ENCODE measurements at places on chromosomes 6 and 20.

DNA sequence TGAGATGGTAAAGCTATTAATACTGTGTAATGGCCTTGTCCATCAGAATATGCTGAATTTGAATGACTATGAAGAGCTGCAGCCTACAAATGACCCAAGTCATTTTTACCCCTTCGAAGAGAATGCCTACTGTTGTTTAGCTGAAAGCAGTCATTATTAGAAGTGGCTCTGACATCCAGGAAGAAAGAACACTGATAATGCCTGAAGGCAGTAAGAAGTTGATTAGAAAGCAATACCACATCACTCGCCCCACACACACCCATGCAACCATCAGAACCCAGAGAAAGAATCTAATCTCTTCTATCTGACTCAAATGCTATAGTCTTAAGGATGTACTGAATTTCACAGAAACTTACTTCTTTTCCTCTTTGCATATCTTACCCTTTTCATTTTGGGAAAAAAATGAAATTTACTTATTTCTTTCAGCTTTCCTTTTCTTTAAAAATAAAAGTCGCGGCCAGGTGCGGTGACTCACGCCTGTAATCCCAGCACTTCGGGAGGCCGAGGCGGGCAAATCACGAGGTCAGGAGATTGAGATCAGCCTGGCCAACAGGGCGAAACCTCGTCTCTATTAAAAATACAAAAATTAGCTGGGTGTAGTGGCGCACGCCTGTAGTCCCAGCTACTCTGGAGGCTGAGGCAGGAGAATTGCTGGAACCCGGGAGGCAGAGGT, 61.0 kb downstream of the ARHGAP18 start:
- no peak for DNase-seq

GRCh38 chr6:139313229-139313628, 21.4 kb upstream of the TXLNB start:
- no peak for DNase-seq

DNA sequence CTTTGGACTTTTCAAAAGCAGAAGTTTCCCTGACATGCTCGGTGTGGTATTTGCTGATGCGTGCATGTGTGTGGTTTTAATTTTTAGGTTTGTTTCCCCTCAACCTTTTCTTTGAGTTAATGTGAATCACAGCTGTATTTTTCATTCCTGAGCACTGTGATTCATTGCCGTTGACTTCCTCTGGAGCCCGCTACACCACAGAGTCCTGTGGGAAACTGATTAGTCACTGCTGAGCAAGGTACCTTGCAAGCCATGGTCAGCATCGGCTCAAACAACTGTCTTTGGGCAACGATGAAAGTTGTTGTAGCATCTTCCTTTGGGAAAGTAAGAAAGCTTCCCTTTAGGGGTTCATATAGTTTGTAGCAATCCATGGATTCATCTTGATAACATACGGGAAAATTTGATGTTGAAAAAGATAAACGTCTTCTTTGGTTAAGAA, 57.5 kb downstream of the RIN2 start:
- DNase-seq = no peak

DNA sequence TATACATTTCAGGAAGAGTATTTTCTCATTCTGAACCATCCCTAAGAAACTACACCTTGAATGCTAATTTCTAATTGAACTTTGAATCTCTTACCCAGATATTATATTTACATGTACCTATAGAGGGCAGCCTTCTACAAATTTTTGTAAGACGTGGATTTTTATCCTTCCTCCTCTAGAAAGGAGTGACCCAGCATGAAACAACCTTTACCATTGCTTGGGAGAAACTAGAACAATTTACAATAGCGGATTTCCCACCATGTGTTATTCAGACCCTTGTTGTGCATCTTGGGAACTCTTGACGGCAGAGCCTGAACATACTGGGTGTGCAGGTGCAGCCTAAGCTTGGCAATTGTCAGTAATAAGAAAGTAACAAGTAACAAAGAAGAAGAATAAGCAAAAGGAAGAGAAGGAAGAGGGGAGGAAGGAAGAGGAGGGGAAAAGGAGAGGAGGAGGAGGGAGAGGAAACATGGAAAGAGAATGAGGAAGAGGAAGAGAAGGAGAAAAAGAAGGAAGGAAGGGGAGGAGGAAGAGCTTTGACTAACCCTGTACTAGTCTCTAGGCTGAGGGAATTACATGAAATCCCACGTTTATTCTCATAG, 10.8 kb upstream of the TAAR1 start:
- no peak for DNase-seq

GRCh38 chr6:166490671-166491500, 95.6 kb downstream of the RAMACL start:
- no peak for DNase-seq

DNA sequence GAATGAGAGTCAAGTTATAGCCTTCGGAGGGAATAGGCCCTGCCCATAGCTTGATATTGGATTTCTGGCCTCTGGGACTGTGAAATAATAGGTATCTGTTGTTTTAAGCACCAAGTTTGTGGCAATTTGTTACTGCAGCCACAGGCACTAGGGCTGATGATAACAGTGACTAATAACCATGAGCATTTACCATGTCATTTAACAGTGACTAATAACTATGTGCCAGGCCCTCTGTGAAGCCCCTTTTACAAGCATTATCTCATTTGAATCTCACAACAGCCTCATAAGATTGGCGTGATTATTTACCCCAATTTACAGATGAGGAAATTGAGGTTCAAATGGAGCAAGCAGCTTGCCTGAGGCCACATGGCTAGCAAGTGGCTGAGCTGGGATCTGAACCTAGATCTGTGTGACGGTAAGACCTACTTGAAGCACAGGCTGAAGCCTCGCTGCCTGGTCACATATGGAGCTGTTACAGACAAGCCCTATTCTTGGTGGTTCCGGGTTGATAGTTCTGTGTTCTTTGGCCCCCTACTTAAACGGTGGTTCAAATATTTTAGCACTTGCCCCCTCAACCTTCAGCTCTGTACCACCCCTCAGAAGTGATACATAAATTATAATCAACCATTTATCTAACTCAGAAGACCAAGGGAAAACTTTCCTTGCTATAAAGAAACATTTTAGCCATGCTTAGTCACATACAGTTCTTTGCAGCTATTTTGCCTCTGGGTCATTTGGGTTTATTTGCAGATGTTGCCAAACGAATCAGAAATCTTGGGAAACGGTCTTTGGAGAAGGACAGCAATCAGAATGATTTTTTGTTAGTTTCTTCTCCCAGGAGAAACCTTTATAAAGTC, 98.3 kb downstream of the ELOVL5 start:
- DNase-seq = no peak

DNA sequence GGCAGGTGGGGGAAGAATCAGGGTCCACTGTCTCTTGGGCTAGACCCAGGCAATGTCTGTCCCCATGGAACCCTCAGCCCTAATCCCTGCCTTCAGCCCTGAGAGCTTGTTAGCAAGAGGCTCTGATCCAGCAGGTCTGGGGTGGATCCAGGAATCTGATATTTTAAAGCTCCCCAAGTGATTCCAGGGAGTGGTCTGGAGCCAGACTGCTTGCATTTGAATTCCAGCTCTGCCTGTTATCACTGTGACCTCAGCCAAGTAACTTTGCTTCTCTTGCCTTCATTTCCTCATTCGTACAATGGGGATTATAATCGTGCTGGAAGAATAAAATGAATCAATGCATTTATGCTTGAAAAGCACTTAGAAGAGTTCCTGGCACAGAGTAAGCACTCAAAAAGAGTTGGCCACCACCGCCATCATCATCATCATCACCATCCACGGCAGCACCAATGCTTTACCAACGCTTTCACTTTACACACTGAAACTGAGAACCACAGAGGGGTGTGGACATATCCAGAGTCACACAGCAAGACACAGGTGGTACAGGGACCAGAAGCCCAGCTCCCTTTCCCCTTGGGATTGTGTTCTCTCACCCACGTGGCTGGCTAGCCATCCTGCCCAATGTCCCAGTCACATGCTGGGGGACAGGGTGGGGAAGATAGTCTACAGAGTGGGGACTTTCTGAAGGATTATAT, 75.7 kb upstream of the RALY start:
- no peak for DNase-seq

DNA sequence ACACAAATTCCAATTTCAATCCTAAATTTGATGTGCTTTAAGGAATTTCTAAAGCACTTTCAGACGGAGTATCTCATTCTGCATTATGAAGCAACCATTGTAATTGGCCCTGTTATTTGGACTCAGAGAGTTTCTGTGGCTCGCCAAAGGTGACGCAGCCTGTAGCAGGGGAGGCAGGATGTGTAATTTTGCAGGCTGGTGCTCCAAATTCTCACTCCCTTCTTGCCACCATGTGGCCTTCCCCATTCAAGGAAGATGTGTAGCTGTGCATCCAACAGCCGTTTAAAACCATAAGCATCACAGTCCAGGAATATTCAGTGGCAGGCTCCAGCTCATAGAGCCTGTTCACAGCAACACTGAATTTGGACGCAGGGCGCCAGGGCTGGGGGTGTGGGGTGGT, 45.8 kb downstream of the AGPAT4 start:
- DNase-seq = no peak

- peak; percentile 10 for DNase-seq
These were observed 49.2 kb downstream of the GMDS start for GRCh38 chr6:2196079-2196679.

DNA sequence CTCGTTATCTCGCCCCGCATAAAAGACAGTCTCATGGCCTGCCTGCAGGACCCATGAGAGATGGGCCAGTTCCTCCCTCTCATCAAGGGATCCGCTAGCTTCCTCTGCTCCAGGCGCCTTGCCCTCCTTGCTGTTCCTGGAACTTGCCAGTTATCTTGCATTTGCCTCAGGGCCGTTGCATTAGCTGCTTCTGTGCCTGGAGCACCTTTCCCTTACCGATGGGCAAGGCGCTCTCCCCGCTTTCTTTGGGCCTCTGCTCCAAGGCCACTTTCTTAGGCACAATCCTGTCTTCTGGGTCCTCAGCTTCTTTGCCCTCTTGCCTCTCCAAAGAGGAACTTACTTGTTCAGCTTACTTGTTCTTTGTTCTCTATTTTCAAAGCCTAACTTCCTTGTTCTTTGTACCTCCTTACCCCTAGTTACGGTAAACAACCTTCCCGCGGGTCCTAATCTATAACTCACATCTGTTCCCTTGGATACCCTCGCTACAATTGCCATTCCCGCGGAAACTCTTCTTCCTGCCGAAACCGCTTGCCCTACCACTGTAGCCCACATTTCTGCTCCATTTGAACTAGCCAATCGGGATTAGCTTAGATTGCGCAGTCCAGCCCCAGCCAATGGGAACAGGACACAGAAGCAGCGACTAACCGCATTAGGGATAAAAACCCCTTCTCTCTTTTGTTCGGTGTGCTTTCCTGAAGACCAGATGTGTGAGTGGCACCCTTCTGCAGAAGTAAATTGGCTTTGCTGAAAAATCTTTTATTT, 887 bp upstream of the NSFL1C start:
- DNase-seq = no peak

DNA sequence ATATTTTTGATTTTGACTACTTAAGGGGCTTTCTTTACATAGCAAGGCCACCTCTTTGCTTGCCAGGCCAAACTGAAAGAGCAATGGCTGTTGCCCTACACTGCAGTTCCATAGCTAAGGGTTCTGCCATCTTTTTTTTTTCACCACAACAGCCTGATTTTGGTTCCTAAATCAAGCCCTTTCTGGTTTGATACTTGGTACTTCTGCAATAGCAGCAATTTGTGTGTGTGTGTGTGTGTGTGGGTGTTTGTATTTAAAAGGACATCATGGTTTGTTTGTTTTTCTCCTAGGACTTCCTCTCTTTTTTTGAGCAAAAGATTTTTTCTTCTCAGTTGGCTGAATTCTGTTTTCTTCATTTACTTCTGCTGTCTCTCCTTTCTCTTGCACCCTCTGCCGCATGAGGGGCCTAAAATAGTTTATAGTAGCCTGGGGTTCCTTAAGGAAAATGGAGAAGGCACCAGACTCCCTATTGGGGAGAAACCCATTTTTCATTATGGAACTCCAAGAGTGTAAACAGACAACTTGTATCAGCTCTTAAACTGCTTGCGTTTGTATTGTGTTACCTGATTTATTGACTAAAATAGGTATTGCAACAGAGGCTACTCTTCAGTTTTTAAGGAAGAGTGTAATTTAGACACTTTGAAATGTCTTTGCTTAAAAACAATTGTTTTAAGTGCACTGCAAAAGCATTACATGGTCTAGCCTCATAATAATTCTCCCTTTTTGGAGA, 12.2 kb upstream of the GCLC start:
- no peak for DNase-seq

GRCh38 chr20:20731945-20732296, 19.5 kb upstream of the RALGAPA2 start:
- DNase-seq = no peak

DNA sequence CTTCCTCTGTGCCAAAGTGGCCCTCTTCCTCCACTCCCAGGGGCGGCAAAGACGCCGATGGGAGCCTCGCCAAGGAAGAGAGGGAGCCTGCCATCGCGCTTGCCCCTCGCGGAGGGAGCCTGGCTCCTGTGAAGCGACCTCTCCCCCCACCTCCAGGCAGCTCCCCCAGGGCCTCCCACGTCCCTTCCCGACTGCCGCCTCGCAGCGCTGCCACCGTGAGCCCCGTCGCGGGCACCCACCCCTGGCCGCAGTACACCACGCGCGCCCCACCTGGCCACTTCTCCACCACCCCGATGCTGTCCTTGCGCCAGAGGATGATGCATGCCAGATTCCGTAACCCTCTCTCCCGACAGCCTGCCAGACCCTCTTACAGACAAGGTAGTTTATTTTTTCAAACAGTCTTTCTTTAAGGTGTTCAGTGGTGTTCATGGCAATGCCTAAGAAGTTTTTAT, 64.9 kb downstream of the FNDC1 start:
- no peak for DNase-seq

DNA sequence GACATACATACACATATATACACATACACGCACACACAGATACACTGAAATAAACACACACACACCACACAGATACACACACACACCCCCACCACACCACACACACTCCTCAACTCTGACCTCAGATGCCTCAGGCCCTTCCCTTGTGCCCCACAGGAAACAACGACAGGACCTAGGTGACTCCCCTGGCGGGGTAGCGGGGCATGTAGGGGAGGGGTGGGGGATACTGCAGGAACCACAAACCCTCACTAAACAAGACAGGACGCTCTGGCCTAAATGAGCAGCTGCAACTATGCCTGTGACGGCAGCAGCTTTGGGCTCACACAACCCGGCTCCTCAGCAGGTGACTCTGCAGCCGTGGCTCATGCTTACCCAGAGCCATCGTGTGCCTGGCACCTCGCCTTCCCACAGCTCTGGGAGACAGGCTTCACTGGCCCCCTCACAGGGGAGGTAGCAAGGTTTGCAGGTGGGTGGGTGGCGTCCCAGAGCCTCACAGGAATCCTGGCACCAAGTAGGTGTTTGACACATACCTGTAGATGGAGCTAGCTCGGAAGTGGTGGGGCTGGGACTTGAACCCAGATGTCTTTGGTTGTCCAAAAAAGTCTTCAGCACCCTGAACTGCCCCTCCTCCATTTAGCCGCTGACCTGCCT, 100.8 kb downstream of the GRM4 start:
- no peak for DNase-seq

GRCh38 chr20:11144114-11144950, 470.5 kb upstream of the JAG1 start:
- no peak for DNase-seq

DNA sequence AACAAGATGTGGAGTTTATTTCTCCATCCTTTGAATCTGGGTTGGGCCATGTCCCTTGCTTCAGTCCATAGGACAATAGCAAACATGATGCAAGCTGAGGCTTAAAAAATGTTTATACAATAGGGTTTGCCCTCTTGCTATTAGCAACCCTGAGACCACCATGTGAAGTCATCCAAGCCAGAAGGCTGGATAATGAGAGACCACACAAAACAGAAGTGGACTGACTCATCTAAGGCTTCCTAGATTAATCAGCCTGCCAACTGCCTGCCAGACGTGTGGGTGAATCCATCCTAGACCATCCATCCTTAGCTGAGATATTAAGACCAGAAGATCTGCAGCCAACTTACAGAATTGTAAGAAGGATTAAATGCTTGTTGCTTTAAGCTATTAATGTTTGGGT, 38.1 kb upstream of the ISM1 start:
- DNase-seq = no peak

All from T follicular helper cell (primary cell).